ENCODE measurements at places on chromosomes 1 and 21. TPM values are rescaled to one million over a fixed set of nuclear protein-coding genes. Genes with fewer than 3 reads are reported as not detected.

Gene LCE1E
- polyA plus RNA-seq = not detected

Gene NID1
- polyA plus RNA-seq = 200 TPM

Gene TDRD5
- polyA plus RNA-seq = 4.5 TPM

Gene KPRP
- not detected for polyA plus RNA-seq

Gene NBPF6
- polyA plus RNA-seq = not detected
